Activated T-helper 17 cell treated with anti-CD3 and anti-CD28 coated beads, Interleukin-2, amount 50 U/mL, for 72 hours (primary cell): ENCODE measurements at places on chromosomes 4 and X. TPM values are rescaled to one million over a fixed set of nuclear protein-coding genes. Genes with fewer than 3 reads are reported as not detected.

Gene PAGE2B
- 1.1 TPM for total RNA-seq

Gene ARHGAP36
- not detected for total RNA-seq

Gene SYN1
- 1.0 TPM for total RNA-seq

Gene F8A2
- total RNA-seq = not detected

Gene RPL36A
- 197 TPM for total RNA-seq

Gene RAB9B
- 1.3 TPM for total RNA-seq

Gene SSX4B
- total RNA-seq = not detected

Gene TRIM75
- not detected for total RNA-seq
